Spleen (tissue), 13 donors: ENCODE measurements at places on chromosomes 2 and 18. TPM values are rescaled to one million over a fixed set of nuclear protein-coding genes. Genes with fewer than 3 reads are reported as not detected.

- H3K4me3 ChIP-seq, result no peak overlapping the region
- H3K4me1 ChIP-seq, result peaks cover 24% of the 10 kb centered on the region
- no peak overlapping the region for H3K27ac ChIP-seq
- H3K36me3 ChIP-seq, result no peaks in the 10 kb centered on the region
- H3K27me3 ChIP-seq, result no peaks in the 10 kb centered on the region
Measured at GRCh38 chr18:48819276-48819675, 131.5 kb downstream of the SMAD7 start.

DNA sequence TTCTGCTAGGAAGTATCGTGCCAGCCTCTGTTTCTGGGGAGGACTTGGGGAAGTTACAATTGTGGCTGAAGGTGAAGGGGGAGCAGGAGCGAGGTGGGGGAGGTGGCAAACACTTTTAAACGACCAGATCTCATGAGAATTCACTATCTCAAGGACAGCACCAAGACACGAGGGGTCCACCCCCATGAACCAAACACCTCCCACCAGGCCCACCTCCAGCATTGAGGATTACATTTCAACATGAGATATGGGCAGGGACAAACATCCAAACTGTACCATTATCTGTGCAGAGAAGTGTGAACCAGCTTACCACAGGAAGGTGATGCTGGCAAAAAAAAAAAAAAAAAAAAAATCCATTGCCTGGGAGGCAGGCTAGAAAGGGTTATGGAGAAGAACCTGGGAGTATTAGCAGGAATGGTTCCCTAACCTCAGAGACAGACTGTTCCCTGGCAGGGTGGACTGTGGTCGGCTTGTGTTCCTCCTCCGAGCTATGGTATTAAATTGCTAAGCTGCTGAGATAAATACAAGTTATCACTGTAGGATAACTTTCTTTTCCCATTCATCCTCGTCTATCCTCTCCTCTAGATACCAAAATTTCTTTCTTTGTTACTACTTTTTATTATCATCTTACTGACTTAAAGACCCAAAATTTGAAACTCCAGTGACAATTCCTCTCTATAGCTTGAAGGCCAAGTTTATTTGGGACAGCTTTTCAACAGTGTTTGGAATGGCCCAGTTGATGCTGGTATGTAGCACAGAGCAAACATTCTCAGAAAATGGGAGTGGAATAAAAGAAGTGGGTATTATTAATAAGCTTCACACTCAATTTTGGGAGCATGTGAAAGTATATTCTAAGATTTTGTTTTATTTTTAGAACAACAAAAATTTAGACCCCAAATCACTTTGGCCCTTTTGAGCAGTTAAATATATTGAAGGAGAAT, 73.7 kb upstream of the MAP3K20 start:
- H3K4me3 ChIP-seq, result no peak overlapping the region
- no peak for DNase-seq
- no peaks in the 10 kb centered on the region for H3K27me3 ChIP-seq
- H3K4me1 ChIP-seq, result no peaks in the 10 kb centered on the region

- H3K36me3 ChIP-seq, result no peaks in the 10 kb centered on the region
- H3K4me3 ChIP-seq, result no peak overlapping the region
- no peak for DNase-seq
- H3K27ac ChIP-seq, result no peak overlapping the region
- no peaks in the 10 kb centered on the region for H3K4me1 ChIP-seq
Measured at GRCh38 chr2:80153768-80154167, 150.8 kb downstream of the LRRTM1 start.

DNA sequence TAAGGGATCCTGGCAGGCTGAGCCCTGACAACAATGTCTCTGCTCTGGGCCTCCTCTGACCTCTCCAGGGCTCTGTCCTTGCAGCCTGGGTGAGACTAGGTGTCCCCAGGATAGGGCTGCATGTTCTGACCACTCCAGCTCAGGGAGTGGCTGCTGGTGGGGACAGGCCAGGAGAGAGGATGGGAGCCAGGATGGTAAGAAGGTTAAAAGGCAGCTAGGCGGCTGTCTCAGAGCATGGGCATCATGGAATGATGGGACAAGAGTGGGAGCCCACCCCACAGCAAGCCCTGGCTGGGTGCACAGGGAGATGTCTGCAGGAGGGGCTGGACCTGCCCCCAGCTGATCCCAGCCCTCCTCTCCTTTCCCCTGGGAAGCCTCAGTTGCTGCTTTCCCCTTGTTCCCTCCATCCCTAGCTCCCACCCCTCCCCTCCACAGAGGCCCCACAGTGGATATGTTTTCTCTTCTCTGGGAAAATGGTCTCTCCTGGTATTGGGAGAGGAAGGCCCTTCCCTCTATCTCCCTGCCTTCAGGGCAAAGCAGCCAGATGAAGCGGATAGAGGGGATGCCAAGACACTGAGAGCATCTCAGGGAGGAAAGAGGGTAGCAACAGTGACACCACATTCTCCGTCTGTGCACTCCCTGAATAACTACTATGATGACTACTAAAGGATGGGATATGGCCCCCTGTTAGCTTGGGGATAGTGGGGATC, 334.3 kb downstream of the DYSF start:
- DNase-seq, result peak; percentile 47
- H3K27me3 ChIP-seq, result no peaks in the 10 kb centered on the region
- H3K36me3 ChIP-seq, result no peaks in the 10 kb centered on the region
- no peak overlapping the region for H3K27ac ChIP-seq
- H3K4me1 ChIP-seq, result no peaks in the 10 kb centered on the region
- no peak overlapping the region for H3K4me3 ChIP-seq

The REG3A gene
- total RNA-seq, result not detected

DNA sequence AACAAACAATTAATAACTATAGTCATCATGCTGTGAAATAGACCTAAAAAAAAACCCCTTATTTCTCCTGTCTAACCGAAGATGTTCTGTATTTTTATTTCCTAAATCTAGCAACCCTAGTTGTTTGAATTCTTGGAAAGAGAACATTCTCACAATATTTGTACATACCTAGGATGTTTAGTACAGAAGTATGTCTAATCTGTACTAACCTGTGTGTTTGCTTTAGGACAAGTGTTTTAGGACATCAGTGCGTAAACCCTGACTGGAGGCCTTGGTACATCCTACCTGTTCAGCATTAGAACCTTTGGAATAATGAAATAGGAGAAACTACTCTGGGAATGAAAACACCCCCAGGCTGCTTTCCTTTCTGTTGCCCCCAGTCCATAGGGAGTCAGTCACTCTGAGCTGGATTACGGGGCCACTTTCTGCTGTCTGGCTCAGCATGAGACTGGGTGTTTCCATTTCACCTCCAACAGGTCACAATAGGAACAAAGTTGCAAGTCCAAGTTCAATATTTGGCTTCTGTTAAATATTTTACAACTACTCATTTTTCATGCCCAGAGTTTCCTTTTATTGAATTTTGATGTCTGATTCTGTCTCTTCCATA, 114.7 kb downstream of the MTX2 start:
- no peaks in the 10 kb centered on the region for H3K36me3 ChIP-seq
- H3K27ac ChIP-seq, result no peak overlapping the region
- DNase-seq, result no peak

GRCh38 chr18:24609254-24609653, 148.8 kb downstream of the HRH4 start:
- no peaks in the 10 kb centered on the region for H3K27me3 ChIP-seq
- H3K4me1 ChIP-seq, result no peaks in the 10 kb centered on the region
- no peak overlapping the region for H3K27ac ChIP-seq
- no peak for DNase-seq
- no peaks in the 10 kb centered on the region for H3K36me3 ChIP-seq

- no peaks in the 10 kb centered on the region for H3K4me1 ChIP-seq
- no peak overlapping the region for H3K27ac ChIP-seq
- peaks cover 7% of the 10 kb centered on the region for H3K27me3 ChIP-seq
Measured at GRCh38 chr18:8586941-8587340, 22.3 kb upstream of the RAB12 start.

GRCh38 chr2:42856891-42857632, 64.7 kb upstream of the HAAO start:
- H3K27ac ChIP-seq, result no peak overlapping the region
- H3K36me3 ChIP-seq, result no peaks in the 10 kb centered on the region
- no peaks in the 10 kb centered on the region for H3K4me1 ChIP-seq
- no peaks in the 10 kb centered on the region for H3K27me3 ChIP-seq

GRCh38 chr2:239222706-239223309, 178.0 kb downstream of the HDAC4 start:
- no peaks in the 10 kb centered on the region for H3K27me3 ChIP-seq
- peak overlapping the region; percentile 75 for H3K27ac ChIP-seq
- DNase-seq, result no peak

DNA sequence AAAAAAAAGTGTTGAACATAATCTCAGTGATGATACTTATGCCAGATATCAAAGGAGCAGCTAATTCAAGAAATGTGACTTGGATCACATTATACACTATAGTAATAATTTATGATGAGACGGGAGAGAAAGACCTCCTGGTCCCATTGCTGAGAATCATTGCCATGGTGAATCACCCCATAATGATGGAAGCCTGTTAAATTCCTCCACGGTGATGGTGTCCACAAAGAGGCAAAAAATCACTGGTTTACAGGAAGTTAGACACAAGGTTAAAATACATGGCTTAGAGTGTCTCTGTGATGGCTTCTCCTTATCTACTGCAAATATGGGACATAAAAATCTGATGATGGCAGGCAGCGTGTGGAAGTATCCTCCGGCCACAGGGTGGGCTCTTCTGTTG, 210.0 kb downstream of the CDH2 start:
- H3K36me3 ChIP-seq, result no peaks in the 10 kb centered on the region
- H3K4me3 ChIP-seq, result no peak overlapping the region
- no peak overlapping the region for H3K27ac ChIP-seq
- H3K27me3 ChIP-seq, result no peaks in the 10 kb centered on the region

The TCF23 gene
- 3.2 TPM for total RNA-seq

DNA sequence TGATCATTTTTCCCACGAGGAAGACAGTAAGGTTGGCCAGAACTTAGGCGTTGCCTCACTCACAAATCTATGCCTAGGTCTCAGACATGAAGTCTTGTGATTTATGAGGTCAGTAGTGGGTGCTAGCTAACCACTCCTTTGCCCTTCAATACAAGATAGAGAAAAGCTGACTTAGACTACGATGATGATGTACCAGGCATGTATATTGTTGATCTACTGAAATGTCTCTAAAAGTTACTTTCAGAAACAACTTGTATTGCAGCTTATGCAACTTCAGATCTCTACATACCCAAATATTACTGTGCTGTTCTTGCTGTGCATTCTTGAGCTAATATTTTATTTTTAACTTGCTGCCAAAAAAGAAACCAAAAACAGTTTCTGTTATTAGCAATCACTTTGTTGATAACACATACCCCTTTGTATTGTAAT, 30.6 kb downstream of the MAPRE2 start:
- no peaks in the 10 kb centered on the region for H3K27me3 ChIP-seq
- H3K4me1 ChIP-seq, result peaks cover 12% of the 10 kb centered on the region
- H3K27ac ChIP-seq, result peak overlapping the region; percentile 16
- peaks cover 7% of the 10 kb centered on the region for H3K36me3 ChIP-seq

DNA sequence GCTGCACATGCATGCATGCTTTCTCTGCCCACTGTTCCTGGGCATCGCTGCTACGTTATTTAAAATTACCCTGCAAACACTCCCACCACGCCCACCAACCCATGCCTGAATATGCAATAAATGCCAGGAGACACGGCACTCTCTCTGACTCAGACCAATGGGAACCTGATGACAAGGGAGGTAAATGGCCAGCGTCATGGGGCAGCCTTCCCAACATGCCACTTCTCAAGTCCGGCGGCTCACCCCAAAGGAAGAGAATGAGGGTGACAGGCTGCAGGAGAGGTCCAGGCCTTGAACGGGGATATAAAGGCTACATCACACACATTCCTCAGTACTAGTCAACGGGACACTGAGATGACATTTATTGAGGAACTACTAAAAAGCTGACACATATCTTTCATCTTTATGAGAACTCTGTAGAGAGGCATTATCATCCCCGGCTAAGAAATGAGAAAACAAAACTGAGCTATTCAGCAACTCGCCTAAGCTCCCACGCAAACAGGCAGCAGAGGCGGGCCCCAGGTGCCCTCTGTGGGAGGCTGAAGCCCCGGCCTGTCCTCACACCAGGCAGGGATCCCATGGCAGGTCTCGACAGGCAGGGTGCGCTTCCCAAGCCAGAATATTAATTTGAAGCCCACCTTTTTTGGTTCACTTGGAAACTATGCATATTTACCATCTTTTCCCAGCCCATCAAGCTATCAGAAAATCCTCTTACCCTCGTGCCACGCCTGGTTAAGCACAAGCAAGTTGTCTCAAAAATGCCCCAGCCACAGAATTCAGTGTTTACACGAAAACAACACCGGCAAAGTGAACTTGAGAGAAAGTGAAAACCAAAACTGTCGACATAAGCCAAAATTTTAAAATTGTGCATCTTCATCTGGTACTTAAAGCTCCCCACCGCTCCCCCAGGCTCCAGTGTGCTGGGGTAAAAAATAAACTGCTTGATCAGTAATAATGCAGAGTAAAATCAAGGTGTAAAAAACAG, 166.3 kb downstream of the HDAC4 start:
- DNase-seq, result no peak
- H3K4me1 ChIP-seq, result peaks cover 92% of the 10 kb centered on the region
- H3K27me3 ChIP-seq, result no peaks in the 10 kb centered on the region
- peaks cover 20% of the 10 kb centered on the region for H3K36me3 ChIP-seq

The CERKL gene
- total RNA-seq, result 0.75 TPM

GRCh38 chr2:165448406-165448805, 21.1 kb upstream of the CSRNP3 start:
- no peak overlapping the region for H3K27ac ChIP-seq
- H3K4me3 ChIP-seq, result no peak overlapping the region
- no peaks in the 10 kb centered on the region for H3K27me3 ChIP-seq
- H3K4me1 ChIP-seq, result no peaks in the 10 kb centered on the region
- no peaks in the 10 kb centered on the region for H3K36me3 ChIP-seq

DNA sequence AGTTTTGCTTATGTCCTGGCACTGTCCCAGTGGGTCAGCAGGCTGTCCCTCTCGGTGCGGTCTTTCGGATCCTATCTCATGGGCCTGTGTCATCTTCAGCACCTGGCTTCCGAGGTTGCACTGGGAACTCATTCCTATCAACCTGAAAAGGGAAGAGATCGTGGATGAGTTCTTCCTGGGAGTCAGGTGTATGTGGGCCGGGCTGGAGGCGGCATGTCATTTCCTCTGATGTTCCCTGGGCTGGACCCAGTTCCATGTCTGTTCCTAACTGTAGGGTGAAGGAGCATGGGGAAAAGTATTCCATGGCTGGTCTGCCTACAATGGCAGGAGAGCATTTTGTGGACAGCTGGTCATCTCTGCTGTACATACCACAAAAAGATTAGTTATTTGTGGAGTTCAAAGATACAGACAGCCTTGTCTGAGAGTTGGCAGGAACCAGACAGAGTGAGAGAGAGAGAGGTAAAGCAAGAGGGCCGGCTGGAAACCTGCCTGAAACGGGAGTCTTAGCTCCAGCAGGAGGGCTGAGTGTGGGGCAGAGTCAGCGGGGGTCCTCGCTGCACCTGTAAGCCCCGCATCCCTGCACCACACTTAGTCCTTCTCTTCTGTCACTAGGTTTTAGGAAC, 25.2 kb downstream of the FAM228A start:
- H3K27ac ChIP-seq, result no peak overlapping the region
- H3K36me3 ChIP-seq, result peaks cover 23% of the 10 kb centered on the region
- H3K27me3 ChIP-seq, result no peaks in the 10 kb centered on the region
- H3K4me1 ChIP-seq, result no peaks in the 10 kb centered on the region
- no peak overlapping the region for H3K4me3 ChIP-seq
- no peak for DNase-seq

DNA sequence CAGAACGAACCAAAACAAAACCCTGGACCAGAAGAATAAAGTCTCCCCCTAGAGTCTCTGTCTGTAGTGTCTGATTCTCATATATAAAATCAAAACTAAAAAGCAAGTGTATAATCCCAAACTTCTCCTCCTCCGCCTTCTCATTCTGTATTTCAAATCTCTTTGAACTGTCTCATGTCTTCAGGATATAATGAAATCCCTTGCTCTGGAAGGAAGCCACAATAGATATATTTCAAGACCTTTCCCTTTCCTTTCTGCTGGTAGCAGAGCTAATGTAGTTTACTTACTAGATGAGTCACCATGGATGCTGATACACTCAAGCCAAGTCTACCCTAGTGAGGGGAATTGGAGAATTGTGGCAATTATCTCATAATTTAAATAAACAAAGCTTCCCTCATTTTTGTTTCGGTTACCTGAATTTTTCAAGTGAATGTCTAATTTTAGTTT, 33.5 kb upstream of the CCDC93 start:
- no peaks in the 10 kb centered on the region for H3K4me1 ChIP-seq
- H3K4me3 ChIP-seq, result no peak overlapping the region
